ENCODE measurements at places on chromosomes 1 and 21.

DNA sequence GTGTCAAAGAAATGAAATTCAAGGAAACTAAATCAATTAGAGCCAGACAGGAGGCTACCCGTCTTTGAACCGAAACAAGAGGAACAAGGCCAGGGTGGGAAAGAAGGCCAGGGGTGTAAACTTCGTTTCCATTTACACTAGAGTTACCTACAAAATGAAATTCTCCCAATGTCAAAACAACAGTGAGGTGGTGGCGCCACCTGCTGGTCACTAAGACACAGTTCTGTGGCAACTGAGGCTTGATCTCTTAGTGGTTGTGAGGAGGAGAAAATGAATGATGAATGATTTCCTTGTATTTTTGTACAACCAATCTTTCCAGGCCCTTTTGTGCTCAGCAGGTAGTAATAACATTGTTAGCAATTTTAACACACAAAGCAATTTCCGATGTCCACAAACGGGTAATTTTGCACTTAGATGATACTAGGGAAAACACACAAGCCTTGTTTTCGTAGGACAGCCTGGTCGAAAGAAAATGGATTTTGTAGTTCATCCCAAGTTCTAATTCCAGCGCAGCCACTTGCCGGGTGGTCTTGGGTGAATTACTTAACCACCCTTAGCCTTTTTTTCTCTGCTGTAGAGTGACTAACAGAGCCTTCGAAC is 54.8 kb upstream of the SOD1 start:
- DNase-seq: peak; percentile 62

- peak; percentile 77 for DNase-seq
These were observed 14.6 kb downstream of the NGF start for GRCh38 chr1:115323366-115324004.

DNA sequence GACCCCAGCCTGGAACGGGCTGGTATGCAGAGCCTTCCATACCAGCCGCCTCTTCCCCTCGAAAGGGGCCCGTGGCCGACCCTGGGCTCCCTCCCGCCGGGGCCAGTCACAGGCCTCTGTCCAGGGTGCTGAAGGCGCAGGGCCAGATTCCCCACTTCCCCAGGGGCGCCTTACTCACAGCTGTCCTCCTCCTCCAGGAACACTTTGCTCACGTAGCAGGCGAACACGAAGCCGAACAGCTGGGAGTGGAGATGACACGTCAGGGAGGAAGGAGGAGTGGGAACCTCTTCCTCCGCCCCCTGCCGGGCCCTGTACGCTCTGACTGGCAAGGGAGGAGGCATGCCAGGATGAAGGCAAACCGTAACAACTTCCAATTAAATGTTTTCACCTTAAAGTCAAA is 57.3 kb downstream of the NKAIN1 start:
- peak; percentile 93 for DNase-seq

- DNase-seq: no peak
These were observed 82.6 kb downstream of the GPR161 start for GRCh38 chr1:168054117-168054516.

GRCh38 chr21:44525391-44526095 is 14.5 kb downstream of the KRTAP10-1 start:
- no peak for DNase-seq

GRCh38 chr1:65605621-65606020 is 185.2 kb downstream of the LEPR start:
- peak; percentile 24 for DNase-seq

DNA sequence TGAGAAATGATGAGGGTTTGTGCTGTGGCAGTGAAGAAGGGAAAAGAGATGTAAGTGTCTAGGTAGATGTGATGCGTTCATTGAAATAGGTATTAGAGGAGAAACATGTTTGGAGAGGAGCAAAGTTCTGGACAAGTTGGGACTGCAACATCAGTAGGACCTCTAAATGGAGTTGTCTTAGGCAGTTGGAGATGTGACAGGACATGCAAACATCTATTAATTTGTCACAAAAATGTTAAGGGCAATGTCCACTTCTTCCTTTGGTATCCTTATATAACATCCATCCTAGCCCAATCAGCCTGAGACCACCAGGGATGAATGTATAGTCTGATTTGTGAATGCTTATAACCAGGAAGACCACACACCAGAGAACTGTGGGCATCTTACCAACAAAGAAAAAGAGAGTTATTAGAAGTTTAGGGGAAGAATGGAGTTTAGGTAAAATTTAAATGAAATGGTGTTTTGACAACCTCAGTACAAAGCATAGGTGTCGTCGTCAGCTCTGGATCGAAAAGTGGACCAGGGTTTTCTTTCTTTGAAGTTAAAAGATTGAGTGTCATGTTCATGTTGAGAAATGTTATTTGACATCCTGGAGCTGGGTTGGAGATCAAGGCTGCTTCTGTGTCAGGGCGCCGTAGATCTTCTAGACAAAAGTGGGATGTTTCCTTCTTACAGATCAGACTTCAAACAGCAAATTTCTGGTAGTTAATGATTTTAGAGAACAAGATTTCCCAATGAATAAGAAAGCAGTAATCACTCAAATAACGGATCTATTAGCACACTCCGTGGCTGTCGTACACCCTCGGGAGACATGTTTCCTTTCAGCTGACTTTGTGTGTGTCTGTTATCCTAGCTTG is 8.7 kb downstream of the COA6 start:
- no peak for DNase-seq

GRCh38 chr1:41678111-41678878 is 193.8 kb upstream of the EDN2 start:
- peak; percentile 90 for DNase-seq

- DNase-seq: no peak
These were observed 23.2 kb downstream of the TRPM2 start for GRCh38 chr21:44376606-44377005.

- DNase-seq: no peak
These were observed 20.2 kb downstream of the COL18A1 start for GRCh38 chr21:45424854-45425795.

DNA sequence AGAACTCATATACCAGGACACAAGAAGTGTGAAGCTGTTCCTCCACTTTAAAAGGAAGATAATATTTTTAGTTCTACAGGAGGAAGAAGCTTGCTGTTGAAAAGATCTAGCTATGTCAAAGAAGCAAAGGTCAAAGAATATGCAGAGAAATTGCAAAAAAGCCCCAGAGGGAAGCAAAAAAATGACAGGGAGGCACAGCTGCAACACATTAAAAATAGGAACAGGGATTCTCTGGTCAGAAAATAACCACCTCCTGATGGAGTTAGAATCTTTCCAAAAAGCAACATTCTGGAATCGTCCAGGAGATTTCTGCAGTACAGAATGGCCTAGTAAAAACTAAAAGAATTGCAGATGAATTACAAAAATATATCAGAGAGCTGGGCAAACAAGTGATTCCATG is 238.9 kb upstream of the PRMT6 start:
- DNase-seq: no peak

- no peak for DNase-seq
These were observed 55.1 kb downstream of the RPL5 start for GRCh38 chr1:92886886-92887419.

GRCh38 chr1:213661302-213661701 is 326.5 kb upstream of the PROX1 start:
- no peak for DNase-seq

DNA sequence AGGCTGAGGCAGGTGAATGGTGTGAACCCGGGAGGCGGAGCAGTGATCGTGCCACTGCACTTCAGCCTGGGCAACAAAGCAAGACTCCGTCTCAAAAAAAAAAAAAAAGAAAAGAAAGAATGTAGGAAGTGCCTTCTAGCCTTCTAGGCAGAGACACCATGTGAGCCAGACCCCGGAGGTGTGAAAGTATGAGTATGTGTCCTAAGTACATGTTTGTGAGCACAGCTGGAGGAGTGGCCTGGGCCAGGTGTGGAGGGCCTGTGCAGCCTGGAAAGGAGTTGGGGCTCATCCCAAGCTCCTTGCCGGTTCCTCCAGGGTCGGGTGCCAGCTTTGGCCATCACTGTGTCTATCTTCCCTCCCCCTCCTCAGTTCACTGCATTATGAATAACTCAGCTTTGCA is 13.0 kb downstream of the SOX13 start:
- DNase-seq: no peak

GRCh38 chr21:34840693-34841092 is 171.9 kb downstream of the CLIC6 start:
- DNase-seq: no peak

- DNase-seq: no peak
These were observed 24.7 kb upstream of the LRRC47 start for GRCh38 chr1:3821004-3821403.

- DNase-seq: peak; percentile 40
These were observed 26.2 kb upstream of the C1orf105 start for GRCh38 chr1:172394141-172394751.

DNA sequence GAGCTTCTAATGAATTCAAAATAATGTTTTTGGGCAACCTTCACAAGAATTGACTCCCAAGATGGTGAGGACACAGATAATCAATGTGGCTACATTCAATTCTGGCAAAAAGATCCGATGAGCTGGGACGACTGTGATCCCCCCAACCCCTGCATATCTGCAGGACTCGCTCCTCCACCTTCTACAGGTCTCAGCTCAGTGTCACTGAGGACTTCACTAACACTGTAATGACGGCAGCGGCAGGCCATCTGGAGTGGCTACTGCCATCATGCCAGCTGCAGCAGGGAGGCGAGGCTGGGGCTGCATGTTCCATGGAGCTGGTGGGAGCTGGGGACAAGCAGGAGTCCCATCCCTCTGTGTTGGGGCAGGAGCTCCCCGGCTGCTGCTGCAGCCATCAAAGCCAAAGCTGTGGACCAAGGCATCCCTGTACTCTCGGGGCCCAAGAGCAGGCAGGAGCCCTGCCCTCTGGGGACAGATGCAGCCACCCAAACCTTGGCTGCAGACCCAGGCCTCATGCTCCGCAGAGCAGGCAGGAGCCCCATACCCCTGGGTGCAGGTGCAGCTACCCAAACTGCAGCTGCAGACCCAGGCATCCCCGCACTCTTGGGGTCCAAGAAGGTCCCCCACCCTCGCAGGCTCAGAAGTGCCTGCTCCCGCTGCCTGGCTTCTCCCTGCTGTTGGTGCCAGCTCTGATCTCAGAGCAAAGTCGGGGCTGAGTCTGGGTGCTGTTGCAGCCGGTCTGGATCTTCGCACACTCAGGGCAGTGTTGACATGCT is 12.2 kb upstream of the DHRS3 start:
- DNase-seq: no peak

DNA sequence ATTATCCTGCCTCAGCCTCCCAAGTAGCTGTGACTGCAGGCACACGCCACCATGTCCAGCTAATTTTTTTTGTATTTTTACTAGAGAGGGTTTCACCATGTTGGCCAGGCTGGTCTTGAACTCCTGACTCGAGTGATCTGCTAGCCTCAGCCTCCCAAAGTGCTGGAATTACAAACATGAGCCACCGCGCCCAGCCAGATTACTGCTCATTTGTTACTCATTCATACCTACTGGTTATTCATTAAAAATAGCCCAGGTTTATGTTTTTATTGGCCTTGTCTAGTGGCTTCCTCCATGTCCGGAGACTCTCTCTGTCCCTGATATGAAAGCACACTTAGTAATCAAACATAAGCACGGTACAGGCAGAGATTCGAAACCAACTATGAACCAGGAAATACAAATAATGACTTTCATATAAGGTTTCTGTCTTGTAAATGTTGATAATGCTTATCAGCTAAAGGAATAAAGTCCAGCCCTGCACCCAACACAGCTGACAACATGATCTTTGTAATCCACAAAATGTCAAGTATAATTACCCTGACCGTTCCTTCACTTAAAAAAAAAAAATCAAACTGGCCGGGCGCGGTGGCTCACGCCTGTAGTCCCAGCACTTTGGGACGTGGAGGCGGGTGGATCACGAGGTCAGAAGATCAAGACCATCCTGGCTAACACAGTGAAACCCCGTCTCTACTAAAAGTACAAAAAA is 50.4 kb upstream of the CXADR start:
- DNase-seq: no peak

DNA sequence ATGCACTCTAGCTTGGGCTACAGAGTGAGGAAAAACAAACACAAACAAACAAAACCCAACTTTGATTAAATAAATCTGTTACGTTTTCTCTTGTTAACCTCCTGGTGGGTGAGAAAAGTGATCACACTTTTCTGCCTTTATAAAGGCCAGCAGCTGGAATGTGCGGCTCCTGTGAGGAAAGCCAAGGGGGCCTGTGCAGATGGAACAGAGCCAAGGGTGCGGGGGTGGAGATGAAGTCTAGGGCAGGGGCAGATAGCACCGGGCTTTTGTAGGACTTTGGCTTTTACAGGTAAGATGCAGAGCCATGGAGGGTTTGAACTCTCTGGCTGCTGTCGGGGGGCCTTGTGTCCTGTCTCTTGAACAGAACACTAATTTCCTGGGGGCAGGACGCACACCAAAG is 40.7 kb upstream of the GPR37L1 start:
- DNase-seq: no peak

GRCh38 chr1:167966050-167966449 is 29.2 kb upstream of the MPC2 start:
- no peak for DNase-seq

DNA sequence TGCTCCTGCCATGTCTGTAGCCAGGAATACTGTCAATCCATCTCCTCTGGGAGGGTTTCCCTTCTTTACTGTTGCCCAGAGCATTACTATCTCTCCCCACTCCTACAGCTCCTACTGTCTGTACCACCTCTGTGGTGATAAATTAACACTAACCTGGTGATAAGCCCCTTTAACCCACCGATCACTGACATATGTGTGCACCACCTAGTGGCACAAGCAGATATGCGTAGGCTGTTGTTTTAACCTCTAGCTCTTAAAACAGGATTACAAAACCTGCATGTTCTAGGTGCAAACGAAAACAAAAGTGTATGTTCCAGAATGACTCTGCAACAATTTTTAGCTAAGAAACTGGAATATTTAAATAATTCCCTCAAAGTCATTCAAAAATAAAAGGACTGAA is 93.9 kb upstream of the BEND5 start:
- no peak for DNase-seq

DNA sequence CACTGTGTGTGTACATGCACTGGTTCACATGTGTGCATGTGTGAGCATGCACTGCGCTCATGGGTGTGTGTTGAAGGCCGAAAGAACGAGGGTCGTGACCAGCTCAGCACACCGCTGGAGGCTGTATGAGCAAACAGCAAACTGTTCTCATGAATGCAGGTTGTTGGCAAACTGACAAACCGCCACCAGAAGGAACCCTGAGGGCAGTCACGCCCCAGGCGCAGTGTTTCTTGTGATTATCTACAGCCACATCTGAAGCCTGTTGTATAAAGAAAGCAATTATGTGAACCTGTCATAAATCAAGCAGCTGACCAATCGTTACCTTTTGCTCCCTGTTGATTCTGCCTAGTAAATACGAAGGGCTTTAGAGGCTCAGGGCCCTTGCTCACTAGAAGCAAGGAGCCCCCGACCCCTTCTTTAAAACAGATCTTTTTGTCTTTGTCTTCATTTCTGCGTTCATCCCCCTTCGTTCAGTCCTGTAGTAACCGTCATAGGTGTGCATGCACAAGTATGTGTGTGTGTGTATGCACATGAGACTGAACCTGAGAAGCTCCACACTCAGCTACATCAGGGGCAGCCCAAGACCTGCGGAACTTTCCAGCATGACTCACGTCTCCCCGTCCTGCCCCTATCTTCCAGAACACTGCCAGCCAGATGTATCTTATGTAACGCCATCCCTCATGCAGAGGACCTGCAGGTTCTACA is 16.8 kb upstream of the RIPK4 start:
- peak; percentile 62 for DNase-seq

- no peak for DNase-seq
These were observed 995 bp downstream of the VASH2 start for GRCh38 chr1:212951126-212951946.

- peak; percentile 81 for DNase-seq
These were observed 28.5 kb downstream of the WNT4 start for GRCh38 chr1:22114083-22115012.

GRCh38 chr1:53334312-53334711 is 6.4 kb upstream of the LRP8 start:
- DNase-seq: no peak

- no peak for DNase-seq
These were observed 37.6 kb downstream of the C21orf91 start for GRCh38 chr21:17781524-17781923.

Measured in fibroblast of skin of right biceps (primary cell).